ENCODE measurements at places on chromosomes 1 and 21. TPM values are rescaled to one million over a fixed set of nuclear protein-coding genes. Genes with fewer than 3 reads are reported as not detected.

GRCh38 chr1:147542569-147542897 lies 1.2 kb downstream of the BCL9 start:
- H3K27me3 ChIP-seq = no peaks in the 10 kb centered on the region
- no peaks in the 10 kb centered on the region for H3K36me3 ChIP-seq
- peak overlapping the region; percentile 96 for H3K27ac ChIP-seq
- peaks cover 19% of the 10 kb centered on the region for H3K4me1 ChIP-seq
- DNase-seq = peak; percentile 12

DNA sequence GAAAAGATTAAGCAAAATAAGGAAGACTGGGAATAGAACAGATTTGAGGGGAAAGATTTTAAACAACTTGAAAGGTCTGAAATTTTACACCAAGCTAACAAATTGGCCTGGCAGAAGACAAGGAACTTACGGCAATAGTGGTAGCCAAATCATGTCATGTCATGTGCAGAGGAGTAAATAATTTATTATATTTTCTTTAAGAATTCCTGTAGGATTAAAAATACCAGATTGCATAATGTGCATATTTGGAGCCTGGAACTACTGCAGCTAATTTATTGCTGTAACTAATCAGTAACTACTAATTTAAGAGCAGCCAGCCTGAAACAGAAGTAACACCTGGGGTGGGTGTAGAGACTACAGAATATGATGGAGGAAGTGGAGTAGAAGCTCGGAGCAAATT lies 334.3 kb downstream of the TGFB2 start:
- H3K4me3 ChIP-seq = no peak overlapping the region
- H3K27me3 ChIP-seq = no peaks in the 10 kb centered on the region
- H3K27ac ChIP-seq = no peak overlapping the region
- no peak for DNase-seq
- H3K4me1 ChIP-seq = no peaks in the 10 kb centered on the region
- no peaks in the 10 kb centered on the region for H3K36me3 ChIP-seq

GRCh38 chr1:54763816-54764132 lies 549 bp downstream of the PARS2 start:
- H3K4me1 ChIP-seq = peaks cover 12% of the 10 kb centered on the region
- DNase-seq = no peak
- H3K36me3 ChIP-seq = peaks cover 2% of the 10 kb centered on the region
- peak overlapping the region; percentile 65 for H3K27ac ChIP-seq
- H3K4me3 ChIP-seq = peak overlapping the region; percentile 94

GRCh38 chr1:43688594-43689000 lies 18.7 kb upstream of the ST3GAL3 start:
- no peaks in the 10 kb centered on the region for H3K27me3 ChIP-seq
- no peaks in the 10 kb centered on the region for H3K4me1 ChIP-seq
- no peak overlapping the region for H3K4me3 ChIP-seq
- no peak for DNase-seq

- no peak overlapping the region for H3K4me3 ChIP-seq
- no peak for DNase-seq
- no peaks in the 10 kb centered on the region for H3K27me3 ChIP-seq
- H3K36me3 ChIP-seq = no peaks in the 10 kb centered on the region
These were observed 359.9 kb downstream of the SEC16B start for GRCh38 chr1:177609953-177610352.

The SYT11 gene
- total RNA-seq = 16.8 TPM

The FMN2 gene
- 0.06 TPM for total RNA-seq

The GBP3 gene
- total RNA-seq = 57.7 TPM

The ANGPTL1 gene
- total RNA-seq = 24.5 TPM
